ENCODE measurements at places on chromosomes 5 and 9.
A peak's percentile ranks its signal among the peaks of the same experiment; 100 is the strongest.

- DNase-seq: no peak
Measured at GRCh38 chr5:36041537-36041845, 25.2 kb downstream of the UGT3A2 start.

DNA sequence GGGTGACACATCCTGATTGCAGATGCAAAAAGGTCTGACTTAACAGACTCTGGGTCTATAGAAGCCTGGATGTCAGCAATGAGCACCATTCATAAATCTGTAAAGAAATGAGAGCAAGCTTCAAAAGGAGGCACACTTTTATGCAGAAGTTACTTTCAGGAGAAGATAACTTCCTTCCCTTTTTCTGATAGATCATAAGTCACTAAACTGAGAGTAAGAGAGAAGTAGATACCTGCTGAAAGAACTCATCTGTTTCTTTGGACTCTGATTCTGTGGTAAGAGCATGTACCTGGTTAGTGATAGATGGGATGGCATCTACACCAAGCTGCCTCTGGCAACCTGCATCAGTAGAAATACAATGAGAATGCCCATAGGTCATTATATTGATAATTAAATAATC, 525.6 kb downstream of the CETN3 start:
- no peak for DNase-seq

DNA sequence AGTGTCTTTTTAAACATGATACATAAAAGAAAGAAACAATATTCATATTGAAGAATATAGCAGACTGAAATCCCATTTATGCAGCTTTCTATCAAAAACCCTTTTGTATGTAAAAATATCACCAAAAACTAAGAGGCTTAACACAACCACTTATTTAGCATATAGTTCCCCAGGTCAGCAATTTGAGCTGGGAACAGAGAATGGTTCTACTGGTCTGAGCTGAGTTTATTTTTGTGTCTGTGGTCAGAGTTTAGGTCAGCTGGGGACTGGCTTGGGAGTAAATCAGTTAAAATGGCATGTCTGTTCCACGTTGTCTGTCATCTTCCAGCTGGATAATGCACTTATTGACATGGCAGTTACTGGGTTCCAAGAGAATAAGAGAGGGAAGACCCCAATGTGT, 165.0 kb downstream of the TMEM232 start:
- DNase-seq: no peak

DNA sequence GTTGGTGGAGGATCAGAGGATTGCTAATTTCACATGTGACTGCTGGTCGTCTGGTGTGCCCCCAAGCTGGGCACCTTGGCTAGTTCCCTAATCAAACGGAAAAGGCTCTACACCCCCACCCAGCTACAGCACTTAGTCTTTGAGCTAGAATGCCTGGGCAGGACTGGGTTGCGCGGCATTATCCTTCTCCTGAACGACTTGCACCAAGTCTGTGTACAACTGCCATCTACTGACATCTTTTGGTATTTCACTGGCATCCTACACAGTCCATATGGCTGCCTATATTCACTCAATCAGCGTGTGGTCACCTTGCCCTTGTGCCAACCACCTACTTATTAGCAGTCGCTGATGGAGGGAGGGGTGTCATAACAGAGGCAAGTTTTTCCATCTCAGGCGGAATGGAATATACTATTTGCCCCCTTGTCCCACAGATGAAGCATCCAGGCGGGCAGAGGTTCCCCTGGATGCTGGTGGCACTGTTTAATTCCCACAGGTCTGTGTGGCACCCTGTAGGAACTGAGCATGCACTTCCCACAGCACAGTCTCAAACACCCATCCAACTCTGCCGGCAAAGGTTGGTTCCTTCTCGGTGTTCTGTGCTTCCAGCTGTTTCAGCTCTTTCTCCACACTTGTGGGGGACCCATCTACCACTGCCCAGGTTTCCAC, 150.1 kb downstream of the OSTF1 start:
- DNase-seq: peak; percentile 9

DNA sequence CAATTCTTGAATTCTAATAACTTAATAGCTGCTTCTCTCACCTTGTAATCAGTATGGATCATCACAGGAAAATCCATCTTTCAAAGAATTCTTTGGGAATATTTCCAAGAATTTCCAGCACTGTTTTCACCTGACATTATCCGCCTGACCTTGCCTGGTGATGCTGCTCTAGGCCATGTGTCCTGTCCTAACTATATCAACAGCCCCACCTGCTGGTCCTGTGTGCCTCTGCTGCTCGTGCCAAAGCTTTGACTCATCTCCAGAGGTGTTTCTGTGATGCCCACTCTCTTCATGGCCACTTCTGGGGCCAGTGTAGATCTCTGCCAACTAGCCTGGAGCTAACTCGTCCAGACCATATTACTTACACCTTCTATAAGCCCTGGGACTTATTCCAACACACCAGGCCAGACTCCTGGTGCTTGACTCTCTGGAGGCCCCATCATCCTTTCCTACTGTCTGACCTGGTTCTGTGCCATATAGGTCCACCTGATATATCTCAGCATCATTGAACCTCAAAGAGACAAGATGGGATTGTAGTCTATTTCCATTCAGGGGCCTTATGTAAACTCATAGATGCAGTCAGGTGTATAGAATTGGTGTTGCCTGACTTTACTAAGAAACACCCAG, 67.5 kb upstream of the CKMT2 start:
- DNase-seq: peak; percentile 48

- no peak for DNase-seq
Measured at GRCh38 chr5:96931605-96932004, 4.3 kb upstream of the LNPEP start.

GRCh38 chr5:126506079-126506478, 82.9 kb downstream of the GRAMD2B start:
- DNase-seq: no peak

DNA sequence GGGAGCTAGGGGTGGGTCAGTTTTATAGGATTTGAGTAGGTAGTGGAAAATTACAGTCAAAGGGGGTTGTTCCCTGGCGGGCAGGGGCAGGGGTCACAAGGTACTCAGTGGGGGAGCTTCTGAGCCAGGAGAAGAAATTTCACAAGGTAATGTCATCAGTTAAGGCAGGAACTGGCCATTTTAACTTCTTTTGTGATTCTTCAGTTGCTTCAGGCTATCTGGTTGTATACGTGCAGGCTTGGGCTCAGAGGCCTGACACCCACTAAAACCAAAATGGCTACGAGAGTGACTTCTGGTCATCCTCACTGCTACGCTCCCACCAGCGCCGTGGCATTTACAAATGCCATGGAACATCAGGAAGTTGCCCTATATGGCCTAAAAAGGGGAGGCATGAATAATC, 20.7 kb upstream of the NXNL2 start:
- no peak for DNase-seq

- peak; percentile 17 for DNase-seq
Measured at GRCh38 chr5:61638476-61638875, 306.4 kb downstream of the ZSWIM6 start.

GRCh38 chr5:41275813-41276512, 62.6 kb upstream of the C6 start:
- DNase-seq: no peak

DNA sequence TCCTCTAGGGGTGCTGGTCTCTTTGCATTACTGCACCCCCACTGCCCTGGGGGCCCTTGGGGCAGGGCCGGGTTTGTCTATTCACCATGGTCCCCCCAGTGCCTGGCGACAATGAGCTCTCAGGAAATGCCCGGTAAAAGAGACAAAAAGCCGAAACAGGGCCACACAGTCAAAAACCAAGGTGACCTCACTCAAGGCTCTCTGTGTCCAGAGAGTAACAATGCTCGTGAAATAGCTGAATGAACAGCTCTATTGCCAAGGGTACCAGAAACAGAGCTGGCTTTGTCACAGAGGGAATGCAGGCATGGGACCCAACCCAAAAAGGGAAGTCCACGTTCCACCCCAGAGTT, 16.0 kb downstream of the SH3PXD2B start:
- no peak for DNase-seq

Measured in MG63 (cell line).